ENCODE measurements at places on chromosomes 3 and 15.

DNA sequence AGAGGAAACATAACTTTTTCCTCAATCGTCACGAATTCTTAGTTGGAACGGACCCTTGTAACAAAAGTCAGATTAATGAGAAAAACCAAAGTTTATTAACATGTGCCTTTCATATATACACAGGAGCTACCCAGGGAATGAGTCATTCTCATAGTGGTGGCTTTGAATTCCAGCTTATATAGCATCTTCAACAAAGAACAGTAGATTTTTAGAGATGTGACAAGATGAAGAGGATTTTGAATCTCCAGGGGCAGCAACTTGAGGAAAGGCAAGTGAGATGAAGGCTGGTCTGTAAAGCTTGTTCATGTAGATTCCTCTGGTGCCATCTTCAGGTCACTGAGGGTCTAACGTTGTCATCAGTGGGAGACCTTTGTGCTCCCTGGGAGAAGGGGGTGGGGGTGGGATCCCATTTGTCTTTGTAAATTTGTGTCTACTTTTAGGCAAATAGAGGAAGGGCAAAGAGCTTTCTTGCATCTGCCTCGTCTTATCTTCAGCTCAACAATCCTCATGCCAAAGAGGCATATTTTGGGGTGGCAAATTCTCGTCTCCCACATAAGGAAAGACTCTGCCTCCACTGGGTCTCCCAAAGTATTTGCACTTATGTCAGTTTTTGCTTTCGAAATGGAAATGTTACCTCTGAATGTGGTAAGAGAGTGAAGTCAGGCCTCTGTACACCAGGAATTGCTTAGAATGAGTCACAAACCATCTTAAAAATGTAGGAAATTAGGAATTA, 29.5 kb downstream of the CLEC3B start:
- DNase-seq, result peak; percentile 48

DNA sequence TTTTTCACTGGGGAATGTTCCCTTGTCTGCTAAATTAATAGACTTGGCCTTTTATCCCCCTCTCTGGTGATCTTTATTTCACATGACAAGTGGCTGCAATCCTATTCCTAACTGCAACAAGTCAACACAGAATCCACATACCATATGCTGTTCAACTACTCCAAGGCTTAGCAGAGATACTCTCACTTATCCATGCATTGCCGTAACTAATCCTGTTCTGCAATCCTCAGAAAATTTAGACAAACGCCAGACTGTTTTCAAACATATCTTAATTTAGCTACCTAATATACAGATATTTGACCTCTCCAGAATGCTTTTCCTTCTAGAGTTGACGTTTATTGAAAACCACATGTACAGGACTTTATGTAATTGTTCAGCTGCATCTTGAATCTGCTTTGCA, 37.9 kb downstream of the EID1 start:
- no peak for DNase-seq

DNA sequence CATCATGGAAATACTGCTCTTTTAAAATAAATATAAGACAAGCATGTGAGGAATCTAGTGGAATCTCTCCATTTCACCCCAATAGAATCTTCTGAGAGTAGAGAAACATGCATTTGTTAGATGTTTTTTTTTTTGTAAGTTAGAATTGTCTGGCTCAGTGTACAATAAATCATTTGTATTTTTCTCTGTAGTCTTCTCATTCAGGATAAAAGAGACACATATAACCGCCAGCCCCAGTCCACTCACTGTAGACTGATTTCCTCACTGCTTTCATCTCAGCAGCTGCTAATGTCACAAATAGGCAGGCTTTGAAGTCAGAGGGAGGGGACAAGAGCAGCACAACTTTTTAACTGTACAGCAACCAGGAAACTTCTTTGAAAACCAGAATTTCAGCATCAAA, 140.2 kb upstream of the RBMS3 start:
- no peak for DNase-seq

- DNase-seq, result no peak
Observed at GRCh38 chr3:170553788-170554757, 31.8 kb downstream of the SLC7A14 start.

GRCh38 chr3:197188963-197189362, 109.4 kb downstream of the DLG1 start:
- no peak for DNase-seq

- peak; percentile 18 for DNase-seq
Observed at GRCh38 chr3:124584552-124585391, 145.5 kb upstream of the UMPS start.

- DNase-seq, result no peak
Observed at GRCh38 chr15:69591905-69592508, 139.4 kb downstream of the RPLP1 start.

DNA sequence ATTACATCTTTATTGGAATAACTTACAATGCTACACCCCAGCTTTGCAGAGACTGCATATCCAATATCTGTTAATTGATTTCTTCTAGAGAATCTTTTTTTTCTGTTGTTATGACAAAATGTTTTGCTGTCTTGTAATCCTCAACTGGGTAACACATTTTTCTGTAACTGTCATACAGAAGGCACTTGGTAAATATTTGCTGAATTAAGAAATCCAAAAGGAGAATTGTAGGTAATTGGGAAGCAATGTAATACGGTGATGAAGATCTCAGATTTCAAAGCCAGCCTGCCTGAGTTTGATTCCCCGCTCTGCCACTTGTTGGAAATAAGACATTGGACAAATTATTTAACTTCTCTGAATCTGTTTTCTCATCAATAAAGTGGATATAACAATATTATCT, 169.1 kb downstream of the WDR72 start:
- DNase-seq, result no peak

- no peak for DNase-seq
Observed at GRCh38 chr3:27508424-27508823, 24.2 kb upstream of the SLC4A7 start.

Data from GM12865 (cell line).